ENCODE measurements at places on chromosomes 11 and 22.

DNA sequence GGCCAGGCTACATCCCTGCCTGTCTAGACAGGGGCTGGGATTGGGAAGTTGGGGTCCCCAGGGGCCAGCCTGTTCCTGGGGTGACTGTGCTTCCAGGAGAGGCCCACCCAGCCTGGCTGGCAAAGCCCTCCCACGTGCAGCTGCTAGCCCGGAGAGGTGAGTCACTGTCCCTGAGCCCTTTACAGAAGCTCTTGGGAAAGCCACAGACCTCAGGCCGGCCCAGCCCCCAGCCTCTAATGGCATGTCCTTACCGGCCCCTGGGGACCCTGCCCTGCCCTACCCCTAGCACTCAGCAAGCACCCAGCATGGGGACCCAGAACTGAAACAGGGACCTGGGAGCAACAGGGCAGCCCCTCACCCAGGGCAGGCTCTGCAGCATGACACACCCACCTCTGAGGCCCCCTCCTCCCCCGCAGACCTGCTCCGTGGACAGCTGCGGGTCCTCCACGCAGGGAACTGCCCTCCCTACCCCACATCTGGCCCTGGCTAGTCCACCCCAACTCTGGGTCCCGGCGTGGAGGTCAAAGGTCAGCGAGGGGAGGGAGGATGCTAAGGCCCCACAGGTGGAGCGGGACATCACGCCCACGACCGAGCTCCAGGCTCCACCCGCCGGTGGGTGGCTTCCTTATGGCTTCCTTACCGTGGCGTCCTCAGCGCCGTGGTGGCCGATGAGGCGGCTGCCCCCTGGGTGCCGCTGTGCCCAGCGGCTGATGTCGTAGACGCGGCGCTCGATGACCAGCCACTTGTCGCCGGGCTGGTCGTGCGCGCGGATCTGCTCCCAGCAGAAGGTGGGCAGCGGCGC, 615 bp downstream of the FADS3 start:
- no peaks in the 10 kb centered on the region for H3K4me1 ChIP-seq
- H3K4me3 ChIP-seq: peak overlapping the region; percentile 74
- DNase-seq: peak; percentile 59

DNA sequence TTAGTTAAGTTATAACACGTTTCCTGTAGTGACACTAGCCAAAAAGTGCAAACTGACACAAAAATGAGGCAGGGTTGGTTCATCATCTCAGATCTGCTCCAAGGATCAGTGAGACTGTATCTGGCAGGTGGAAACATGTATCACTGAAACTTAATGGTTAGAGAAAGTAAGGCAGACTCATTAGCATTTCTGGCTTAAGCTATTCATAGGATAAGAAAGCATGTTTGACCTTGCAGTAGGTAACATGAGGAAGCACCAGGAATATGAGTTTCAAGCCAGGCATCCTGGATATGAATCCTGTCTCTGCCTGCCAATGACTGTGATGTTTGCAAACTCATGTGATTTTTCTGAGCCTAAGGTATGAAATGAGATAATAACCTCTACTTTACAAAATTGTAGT, 732.1 kb downstream of the NELL1 start:
- no peak overlapping the region for H3K4me3 ChIP-seq
- no peaks in the 10 kb centered on the region for H3K4me1 ChIP-seq
- DNase-seq: no peak

GRCh38 chr11:133577403-133577802, 45.1 kb upstream of the OPCML start:
- H3K4me3 ChIP-seq: no peak overlapping the region
- no peak for DNase-seq
- H3K27me3 ChIP-seq: no peaks in the 10 kb centered on the region
- no peaks in the 10 kb centered on the region for H3K36me3 ChIP-seq

- H3K4me3 ChIP-seq: no peak overlapping the region
- H3K27ac ChIP-seq: no peak overlapping the region
- DNase-seq: no peak
- H3K4me1 ChIP-seq: no peaks in the 10 kb centered on the region
- no peaks in the 10 kb centered on the region for H3K27me3 ChIP-seq
These were observed 82.7 kb downstream of the PANX1 start for GRCh38 chr11:94211261-94211830.

GRCh38 chr11:120375076-120375475, 38.9 kb downstream of the ARHGEF12 start:
- H3K4me1 ChIP-seq: no peaks in the 10 kb centered on the region
- H3K36me3 ChIP-seq: no peaks in the 10 kb centered on the region
- no peaks in the 10 kb centered on the region for H3K27me3 ChIP-seq
- no peak overlapping the region for H3K27ac ChIP-seq
- DNase-seq: no peak
- H3K4me3 ChIP-seq: no peak overlapping the region

- peaks cover 87% of the 10 kb centered on the region for H3K36me3 ChIP-seq
- H3K27me3 ChIP-seq: no peaks in the 10 kb centered on the region
- no peaks in the 10 kb centered on the region for H3K4me1 ChIP-seq
- peak overlapping the region; percentile 24 for H3K4me3 ChIP-seq
- peak overlapping the region; percentile 67 for H3K27ac ChIP-seq
These were observed 2.2 kb upstream of the RANBP1 start for GRCh38 chr22:20113551-20114310.

DNA sequence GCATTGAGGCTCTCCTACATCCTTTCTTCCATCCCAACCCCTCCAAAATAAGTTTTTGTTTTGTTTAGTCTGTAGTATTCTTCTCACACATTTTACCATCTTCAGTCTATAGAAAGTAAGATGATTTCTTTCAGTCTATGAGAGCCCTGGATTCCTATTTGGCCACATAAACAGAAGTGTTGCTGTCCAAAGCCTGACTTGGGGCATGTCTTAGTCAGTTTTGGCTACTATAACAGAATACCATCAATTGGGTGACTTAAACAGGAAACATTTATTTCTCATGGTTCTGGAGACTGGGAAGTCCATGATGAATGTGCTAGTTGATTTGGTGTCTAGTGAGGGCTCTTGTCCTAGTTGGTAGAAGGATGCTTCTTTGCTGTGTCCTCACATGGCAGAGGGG, 146.8 kb upstream of the DDI1 start:
- no peak for DNase-seq
- peaks cover 11% of the 10 kb centered on the region for H3K36me3 ChIP-seq
- no peak overlapping the region for H3K4me3 ChIP-seq
- H3K4me1 ChIP-seq: peaks cover 29% of the 10 kb centered on the region
- H3K27ac ChIP-seq: no peak overlapping the region
- H3K27me3 ChIP-seq: no peaks in the 10 kb centered on the region

DNA sequence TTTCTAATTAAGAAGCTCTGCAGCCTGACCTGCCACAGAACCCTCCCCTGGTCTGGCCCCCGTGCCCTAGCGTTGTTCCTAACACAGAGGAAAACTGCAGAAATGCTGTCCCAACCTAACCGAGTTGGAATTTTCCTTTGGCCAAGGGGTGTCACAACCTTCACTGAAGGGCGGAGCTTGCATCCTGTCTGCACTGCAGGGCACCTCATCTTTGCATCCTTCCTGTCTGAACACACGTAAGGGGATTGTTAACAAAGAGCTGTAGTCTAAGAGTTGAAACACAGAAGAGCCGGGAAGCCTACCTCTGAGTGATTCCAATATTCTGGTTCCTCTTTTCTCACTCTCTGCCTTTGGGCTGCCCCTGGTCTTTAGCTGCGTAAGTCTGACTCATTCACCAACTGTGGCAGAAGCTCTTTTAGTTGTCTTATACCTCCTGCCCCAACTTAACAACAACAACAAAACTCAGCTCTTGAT, 1.6 kb downstream of the DIXDC1 start:
- no peak overlapping the region for H3K4me3 ChIP-seq
- no peaks in the 10 kb centered on the region for H3K27me3 ChIP-seq
- H3K4me1 ChIP-seq: peaks cover 8% of the 10 kb centered on the region
- H3K36me3 ChIP-seq: no peaks in the 10 kb centered on the region
- DNase-seq: no peak

GRCh38 chr11:23727387-23727786, 769.5 kb upstream of the LUZP2 start:
- no peaks in the 10 kb centered on the region for H3K27me3 ChIP-seq
- H3K27ac ChIP-seq: peak overlapping the region; percentile 6
- H3K36me3 ChIP-seq: no peaks in the 10 kb centered on the region

DNA sequence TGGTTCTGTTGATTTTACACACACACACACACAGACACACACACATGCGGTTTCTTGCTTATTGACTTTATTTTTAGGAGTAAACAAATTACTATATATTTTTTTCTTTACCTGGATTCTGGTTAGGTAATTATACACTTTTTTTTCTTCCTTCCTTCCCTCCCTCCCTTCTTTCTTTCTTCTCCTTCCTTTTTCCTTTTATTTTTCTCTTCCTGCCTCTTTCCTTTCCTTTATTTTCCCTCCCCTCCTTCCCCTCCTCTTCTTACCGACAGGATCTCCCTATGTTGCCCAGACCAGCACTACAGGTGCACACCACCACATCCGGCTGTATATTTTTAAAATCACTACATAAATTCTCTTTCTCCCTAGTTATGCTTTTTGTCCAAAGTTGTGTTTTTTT, 3.1 kb upstream of the SPDYC start:
- H3K4me3 ChIP-seq: peak overlapping the region; percentile 54
- H3K36me3 ChIP-seq: peaks cover 9% of the 10 kb centered on the region
- H3K27ac ChIP-seq: no peak overlapping the region
- H3K27me3 ChIP-seq: no peaks in the 10 kb centered on the region
- no peak for DNase-seq
- H3K4me1 ChIP-seq: peaks cover 23% of the 10 kb centered on the region

DNA sequence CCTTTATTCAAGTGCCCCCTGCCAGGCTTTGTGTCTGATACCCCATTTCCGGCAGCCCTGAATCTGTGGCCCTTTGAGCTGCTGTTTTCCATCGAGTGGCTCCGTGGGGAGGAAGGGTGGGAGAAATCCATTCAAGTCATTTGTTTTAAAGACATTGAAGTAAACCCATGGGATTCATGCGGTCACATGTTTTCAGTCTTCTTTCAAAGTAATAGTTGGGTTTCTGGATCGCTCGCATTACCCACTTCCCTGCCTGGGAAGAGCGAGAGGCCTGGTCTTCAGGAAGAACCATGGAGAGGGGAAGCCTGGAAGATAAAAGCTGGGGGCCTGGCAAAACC, 14.4 kb downstream of the DAGLA start:
- peaks cover 34% of the 10 kb centered on the region for H3K4me1 ChIP-seq
- H3K27ac ChIP-seq: no peak overlapping the region
- H3K27me3 ChIP-seq: no peaks in the 10 kb centered on the region
- no peak overlapping the region for H3K4me3 ChIP-seq
- H3K36me3 ChIP-seq: peaks cover 12% of the 10 kb centered on the region

GRCh38 chr11:130995266-130995665, 79.0 kb upstream of the SNX19 start:
- no peak overlapping the region for H3K4me3 ChIP-seq
- no peak overlapping the region for H3K27ac ChIP-seq
- no peaks in the 10 kb centered on the region for H3K36me3 ChIP-seq
- DNase-seq: no peak

DNA sequence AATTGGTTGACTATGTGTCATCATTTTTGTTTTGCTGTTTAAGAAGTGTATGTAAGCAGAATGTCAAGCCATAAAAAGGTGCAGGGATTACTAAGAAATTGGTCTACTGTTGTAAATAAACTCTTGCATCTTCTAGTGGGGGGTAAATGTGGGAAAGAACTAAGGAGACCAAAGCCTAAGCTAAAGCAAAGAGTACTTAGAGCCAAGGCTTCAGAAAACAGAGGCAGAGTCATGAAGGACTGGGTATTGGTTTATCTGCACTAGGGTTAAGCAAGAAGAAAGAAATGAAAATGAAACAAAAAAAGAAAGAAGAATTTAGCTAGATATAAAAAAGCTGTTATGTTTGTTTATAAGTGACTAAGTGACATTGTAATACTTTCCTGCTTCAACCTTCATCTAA, 628.1 kb downstream of the METTL15 start:
- H3K4me1 ChIP-seq: peaks cover 83% of the 10 kb centered on the region
- DNase-seq: no peak
- peaks cover 8% of the 10 kb centered on the region for H3K36me3 ChIP-seq
- no peaks in the 10 kb centered on the region for H3K27me3 ChIP-seq

DNA sequence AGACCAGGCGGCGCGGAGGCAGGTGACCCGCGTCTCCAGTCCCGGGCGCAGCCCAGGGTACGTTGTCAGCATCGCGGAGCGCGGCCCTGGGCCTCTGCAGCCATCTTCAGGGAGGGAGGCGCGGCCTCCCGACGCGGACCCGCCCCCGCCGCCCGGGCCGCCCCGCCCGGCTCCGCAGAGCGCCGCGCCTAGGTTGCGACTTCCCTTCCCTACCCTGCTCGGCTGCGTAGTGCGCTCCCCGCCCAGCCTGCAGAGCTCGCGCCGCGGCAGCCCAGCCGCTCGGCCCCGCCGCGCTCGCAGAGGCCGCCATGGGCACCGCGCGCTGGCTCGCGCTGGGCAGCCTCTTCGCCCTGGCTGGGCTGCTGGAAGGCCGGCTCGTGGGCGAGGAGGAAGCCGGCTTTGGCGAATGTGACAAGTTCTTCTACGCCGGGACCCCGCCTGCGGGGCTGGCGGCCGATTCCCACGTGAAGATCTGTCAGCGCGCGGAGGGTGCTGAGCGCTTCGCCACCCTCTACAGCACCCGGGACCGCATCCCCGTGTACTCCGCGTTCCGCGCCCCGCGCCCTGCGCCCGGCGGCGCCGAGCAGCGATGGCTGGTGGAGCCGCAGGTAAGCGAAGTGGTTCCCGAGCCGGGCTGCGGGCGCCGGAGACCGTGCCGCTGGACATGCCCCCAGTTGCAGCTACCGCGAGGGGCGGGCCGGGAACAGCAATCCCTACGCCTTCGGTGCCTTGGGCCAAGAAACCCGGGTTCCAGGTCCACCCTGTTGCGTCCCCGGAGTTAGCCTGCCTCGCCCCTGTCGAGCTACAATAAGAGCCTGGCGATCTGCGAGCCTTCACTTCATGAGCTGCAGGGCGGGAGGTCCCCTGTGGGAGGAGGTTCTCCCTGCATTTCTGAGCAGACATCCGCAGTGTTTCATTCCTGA, at the start of gene ENDOD1:
TSS of gene ENDOD1 (plus strand) at position 227 of the 923 bp plus-strand sequence. CDS start at position 309, 82 bp downstream.
- H3K4me3 ChIP-seq: peak within 1 kb of the TSS; percentile 93
- no peaks in the 10 kb centered on the region for H3K27me3 ChIP-seq
- peak; percentile 81 for DNase-seq
- peaks cover 58% of the 10 kb centered on the region for H3K4me1 ChIP-seq
- H3K36me3 ChIP-seq: peaks cover 27% of the 10 kb centered on the region

DNA sequence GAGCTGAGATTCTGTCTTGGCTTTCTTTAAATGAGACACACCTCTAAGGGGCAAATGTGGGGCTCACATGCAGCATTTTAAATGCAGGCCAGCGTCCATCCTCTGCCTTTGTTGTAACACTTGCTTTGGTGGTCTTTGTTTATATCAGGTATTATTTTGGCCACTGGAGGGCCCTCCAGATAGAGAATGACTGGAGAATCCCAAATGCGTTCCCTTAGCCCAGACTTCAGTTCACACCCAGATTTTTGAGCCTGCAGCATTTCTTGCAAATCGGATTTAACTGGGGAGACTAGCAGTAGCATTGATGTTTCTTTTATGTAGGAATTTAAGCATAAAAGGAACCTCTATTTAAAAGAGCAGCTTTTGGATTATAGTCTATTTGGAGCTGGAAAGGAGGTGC, 200.2 kb upstream of the SORL1-AS1 start:
- no peak overlapping the region for H3K27ac ChIP-seq
- H3K4me1 ChIP-seq: peaks cover 16% of the 10 kb centered on the region
- no peak for DNase-seq
- H3K4me3 ChIP-seq: no peak overlapping the region
